ENCODE measurements at places on chromosomes 5 and 9.
A peak's percentile ranks its signal among the peaks of the same experiment; 100 is the strongest.

DNA sequence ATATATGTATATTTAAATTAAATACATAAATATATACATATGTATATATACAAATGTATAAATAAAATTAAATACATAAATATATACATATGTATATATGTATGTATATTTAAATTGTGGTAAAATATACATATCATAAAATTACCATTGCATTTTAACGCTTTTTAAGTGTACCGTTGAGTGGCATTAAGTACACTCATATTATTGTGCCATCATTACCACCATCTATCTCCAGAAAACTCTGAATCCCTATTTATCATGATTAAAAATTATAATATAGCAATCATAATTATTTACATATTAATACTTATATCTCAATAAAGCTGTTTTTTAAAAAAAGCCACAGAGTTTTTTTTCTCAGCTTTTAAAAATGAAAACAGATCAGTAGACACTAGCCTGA, 27.1 kb upstream of the VCAN start:
- no peak for DNase-seq

DNA sequence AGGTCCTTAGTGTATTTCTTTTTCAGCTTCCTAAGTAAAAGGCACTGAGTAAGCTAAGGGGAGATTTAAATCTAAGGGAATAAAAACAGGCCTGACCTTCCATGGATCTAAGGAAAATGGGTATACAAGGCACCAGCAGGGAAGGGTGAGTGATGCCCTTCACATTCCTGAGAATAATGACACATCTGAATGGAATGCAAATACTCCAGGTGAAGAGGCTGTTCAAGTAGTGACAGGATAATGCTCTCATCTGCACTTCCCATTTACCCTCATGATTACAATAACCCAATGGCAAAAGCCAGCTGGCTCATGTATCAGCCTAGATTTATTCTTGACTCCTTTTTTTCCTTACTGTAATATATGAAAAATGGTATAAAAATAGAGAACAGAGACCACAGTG, 216.2 kb upstream of the ACTBL2 start:
- peak; percentile 29 for DNase-seq

- DNase-seq = no peak
These were observed 74.3 kb upstream of the STXBP1 start for GRCh38 chr9:127537792-127538191.

DNA sequence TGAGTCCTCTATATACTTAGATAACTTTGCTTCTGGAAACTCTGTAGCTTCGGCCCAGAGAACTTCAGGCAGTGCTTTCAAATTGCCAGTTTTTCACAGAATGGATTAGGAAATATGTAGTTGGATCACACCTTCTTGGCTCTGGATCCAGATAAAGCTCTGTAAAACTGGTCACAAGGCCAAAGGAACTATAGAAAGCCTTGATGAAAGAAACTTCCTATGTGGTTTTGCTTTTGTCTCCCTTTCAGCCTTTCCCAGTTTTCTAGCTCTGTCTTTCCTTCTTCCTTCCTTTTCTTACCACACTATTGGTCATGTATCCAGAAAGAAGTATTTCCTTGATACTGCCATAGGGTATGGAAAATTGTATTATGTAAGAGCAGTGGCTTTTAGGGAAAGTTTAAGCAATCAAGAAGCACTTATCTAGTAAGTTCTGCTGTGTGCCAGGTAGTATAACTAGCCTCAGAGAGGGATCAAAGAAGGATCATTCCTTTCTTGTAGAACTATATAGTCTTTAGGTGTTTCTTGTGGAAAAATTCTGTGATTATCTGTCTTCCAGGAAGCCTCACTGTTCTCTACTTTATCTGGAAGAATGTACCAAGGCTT, 6.3 kb downstream of the GPR21 start:
- DNase-seq = no peak

- no peak for DNase-seq
These were observed 41.6 kb downstream of the TARS1 start for GRCh38 chr5:33482335-33482734.

GRCh38 chr9:93595461-93595860, 19.1 kb downstream of the PHF2 start:
- DNase-seq = no peak

DNA sequence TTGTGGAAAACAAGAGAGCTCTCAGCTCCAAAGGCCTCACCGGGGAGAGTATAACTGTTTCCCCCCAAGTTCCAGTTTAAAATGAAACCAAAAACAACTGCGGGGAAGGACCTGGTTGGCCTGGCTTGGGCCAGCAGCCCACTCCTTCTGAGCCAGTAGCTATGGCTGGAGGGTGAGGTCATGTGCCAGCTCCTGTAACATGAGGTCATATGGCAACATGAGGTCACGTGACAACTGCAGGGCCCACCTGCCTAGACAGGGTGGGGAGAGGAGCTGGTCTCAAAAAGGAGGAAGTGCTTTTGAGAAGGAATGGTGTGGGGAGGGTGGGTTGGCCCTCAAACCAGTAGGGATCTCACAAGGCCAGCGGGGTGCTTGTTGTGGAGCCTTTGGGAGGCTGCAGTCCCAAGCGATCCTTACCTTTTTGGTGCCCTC, 29.3 kb upstream of the CRB2 start:
- no peak for DNase-seq

- DNase-seq = no peak
These were observed 85.5 kb downstream of the CAMSAP1 start for GRCh38 chr9:135821733-135822373.

DNA sequence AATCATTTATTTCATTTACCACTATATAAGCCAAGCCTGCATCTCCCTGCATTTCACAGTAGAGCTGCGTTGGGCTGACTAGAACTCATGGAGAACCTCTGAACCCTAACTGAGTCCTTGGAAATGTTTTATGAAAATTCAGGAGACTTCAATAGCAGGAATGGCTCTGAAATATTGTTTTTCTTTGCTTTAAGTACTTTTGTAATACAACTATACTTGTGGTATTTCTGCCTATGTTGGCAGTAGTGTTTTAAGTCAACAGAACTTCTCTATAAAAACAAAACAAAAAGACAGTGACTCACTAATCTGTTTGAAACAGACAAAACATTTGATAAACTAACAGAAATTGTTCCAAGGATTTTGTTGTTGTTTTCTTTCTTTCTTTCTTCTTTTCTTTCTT, 489.2 kb upstream of the MEF2C start:
- DNase-seq = no peak

DNA sequence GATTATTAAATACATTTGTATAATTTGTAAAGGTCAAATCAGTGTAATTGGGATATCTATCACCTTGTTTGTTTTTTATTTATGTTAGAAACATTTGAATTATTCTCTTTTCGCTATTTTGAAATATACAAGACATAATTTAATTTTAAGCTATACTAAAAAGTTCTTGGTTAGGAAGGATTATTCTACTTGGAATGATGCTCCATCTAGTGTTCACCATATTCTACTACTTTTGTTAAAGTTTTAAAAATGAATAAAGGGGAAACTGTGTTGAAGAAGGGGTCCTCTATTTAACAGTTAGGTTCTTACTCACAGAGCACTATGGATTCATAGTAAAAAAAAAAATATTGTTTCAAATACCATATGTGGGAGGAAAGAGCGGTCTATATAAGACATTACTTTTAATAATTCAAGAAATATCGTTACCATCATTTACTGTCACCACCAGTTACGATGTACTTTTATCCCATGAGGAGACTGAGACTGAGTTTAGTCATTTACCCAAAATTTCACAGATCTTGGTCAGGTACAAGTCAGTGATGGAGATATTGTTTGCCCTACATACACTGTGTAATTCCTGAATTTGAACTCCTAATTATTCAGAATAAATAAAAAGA, 6.3 kb upstream of the STOM start:
- DNase-seq = no peak

DNA sequence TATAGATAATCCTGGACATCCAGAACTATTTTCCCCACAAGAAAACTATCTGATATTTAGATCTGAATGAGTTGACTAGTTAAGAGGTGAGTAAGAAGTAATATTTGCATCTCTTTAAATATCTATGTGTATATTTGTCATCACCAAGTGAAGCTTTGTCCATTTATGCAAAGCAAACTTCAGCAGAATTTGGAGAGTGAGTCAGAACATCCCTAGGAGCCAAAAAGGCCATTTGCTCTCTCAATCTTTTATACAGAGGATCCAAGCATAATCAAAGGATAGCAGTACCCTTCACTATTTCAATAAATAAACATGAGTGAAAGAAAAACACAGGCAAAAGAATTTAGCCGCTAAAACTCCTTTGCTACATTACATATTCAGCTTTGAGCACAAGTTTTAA, 454.4 kb downstream of the NR2F1-AS1 start:
- no peak for DNase-seq

GRCh38 chr5:130885027-130885426, 280.0 kb downstream of the HINT1 start:
- DNase-seq = no peak

DNA sequence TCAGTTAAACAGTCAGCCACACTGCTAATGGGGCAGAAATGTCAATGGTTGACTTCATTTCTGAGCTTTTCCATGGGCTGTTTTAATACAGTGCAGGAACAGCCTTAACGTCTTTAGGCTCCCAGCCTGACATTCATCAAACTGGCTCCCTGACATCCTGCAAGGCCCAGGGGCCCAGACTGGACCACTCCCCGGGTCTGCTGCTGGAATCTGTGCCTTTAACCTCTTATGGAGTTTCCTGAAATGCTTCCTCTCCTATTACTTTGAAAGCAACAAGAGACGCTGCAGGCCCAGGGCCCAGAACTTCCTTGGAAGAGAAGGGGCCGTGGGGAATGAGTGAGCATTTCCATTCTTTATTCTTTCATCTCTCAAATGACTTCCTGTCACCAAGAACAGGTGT, 216.8 kb upstream of the PANK3 start:
- no peak for DNase-seq

DNA sequence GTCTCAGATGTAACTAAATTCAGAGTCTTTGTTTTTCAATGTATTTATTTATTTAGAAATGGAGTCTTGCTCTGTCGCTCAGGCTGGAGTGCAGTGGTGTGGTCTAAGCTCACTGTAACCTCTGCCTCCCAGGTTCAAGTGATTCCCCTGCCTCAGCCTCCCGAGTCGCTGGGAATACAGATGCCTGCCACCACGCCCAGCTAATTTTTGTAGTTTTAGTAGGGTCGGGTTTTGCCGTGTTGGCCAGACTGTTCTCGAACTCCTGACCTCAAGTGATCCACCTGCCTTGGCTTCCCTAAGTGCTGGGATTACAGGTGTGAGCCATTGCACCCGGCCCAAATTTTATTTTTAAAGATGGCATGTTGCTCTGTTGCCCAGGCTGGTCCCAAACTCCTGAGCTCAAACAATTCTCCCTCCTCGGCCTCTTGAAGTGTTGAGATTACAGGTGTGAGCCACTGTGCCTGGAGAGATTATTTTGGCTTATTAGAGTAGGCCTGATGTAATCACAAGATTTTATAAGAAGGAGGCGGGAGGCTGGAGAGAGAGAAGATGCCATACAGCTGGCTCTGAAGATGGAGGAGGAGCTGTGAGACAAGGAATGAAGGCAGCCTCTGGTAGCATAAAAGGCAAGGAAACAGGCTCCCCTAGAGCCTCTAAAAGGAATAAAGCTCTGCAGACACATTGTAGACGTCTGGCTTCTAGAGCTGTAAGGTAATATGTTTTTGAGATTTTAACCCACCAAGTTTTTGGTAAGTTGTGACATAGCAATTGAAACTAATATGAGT, 12.9 kb upstream of the KLF9 start:
- no peak for DNase-seq

GRCh38 chr9:129416821-129417539, 203.9 kb downstream of the C9orf50 start:
- DNase-seq = peak; percentile 90

DNA sequence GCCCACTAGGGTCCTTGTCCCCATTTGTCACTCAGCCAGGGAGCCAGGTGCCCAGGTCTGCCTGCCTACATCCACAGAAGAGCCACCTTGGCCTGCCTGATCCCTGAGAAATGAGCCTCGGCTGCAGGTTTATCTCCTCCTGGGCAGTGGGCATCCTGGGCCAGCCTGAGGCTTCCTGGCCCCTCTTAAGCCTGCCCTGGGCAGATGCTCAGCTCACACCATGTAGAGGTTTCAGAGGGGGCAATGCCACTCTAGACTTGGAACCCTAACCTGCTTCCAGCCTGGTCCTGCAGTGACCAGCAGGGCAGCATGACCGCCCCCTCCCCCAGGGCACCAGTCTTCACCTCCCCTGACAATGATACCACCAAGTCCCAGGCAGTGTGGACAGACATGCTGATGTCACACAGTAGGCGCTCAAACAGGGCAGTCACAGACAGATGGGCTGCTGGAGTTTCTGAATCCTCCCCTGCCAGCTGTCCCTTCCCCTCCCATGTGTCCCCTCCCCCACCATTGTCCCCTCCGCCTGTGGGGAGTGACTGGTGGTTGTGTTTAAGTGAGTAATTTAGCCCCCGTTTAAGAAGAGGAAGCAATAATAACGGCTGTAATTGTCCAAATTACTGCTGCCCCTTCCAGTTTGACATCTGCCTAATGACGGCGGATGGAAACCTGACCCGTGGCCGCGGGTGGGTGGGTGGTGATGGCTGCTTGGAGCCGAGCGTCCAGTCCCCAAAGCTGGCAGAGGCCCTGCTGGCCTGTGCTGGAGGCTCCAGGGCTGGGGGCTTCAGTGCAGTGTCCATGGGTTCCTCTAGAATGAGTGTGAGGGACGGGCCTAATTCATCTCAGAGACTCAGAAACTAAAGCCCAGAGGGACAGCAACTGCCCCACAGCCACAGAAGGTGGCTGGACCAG, 147.7 kb downstream of the BARX1 start:
- peak; percentile 71 for DNase-seq

DNA sequence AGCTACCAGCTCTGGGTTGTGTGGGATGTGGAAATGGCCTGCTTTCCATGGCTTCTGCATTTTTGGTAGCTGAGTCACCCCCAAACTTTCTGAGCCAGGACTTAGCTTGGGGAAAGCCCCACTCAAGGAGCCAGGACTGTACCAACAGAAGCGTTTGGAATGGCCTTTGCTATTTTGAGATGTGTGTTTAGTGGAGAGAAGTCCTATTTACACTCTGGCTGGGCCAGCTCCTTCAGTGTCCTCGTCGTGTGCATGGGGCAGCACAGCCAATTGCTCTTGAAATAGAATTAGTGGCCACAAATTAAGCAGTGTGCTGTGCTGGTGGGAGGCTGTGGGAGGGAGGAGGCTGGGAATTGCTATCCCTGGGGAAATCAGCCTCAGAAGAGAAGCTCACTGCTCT, 51.6 kb downstream of the ENTREP1 start:
- DNase-seq = no peak

DNA sequence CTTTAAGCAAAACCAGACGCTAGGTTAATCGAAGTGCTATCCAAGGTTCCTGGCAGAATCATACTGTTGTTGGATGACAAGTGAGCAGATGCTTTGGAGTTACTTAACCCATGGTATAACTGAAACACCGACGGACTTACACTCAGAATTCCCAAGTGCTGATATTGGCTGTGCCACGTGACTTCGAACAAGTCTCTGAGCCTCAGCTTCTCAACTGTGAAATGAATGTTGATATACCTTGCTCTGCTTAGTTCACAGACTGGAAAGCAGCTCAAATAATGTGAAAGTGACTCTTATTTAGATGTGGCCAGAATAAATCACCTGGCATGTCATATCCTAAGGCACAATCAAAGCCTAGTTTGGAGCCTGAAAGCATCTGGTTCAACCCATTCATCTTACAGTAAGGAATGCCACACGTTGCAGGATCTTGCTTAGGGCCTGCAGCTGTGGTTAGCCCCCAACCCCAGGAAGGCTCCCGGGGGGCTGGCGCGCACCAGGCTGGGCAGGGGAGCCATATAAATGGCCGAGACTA, 759 bp downstream of the GEMIN5 start:
- DNase-seq = no peak

- no peak for DNase-seq
These were observed 13.0 kb upstream of the ABLIM3 start for GRCh38 chr5:149128023-149128875.

Measured in NCI-H524 treated with DMSO at 0.1 percent for 48 hours (cell line).